ENCODE measurements at places on chromosomes 11 and 22.

- DNase-seq = peak; percentile 64
These were observed 21.7 kb upstream of the NRGN start for GRCh38 chr11:124717786-124718651.

DNA sequence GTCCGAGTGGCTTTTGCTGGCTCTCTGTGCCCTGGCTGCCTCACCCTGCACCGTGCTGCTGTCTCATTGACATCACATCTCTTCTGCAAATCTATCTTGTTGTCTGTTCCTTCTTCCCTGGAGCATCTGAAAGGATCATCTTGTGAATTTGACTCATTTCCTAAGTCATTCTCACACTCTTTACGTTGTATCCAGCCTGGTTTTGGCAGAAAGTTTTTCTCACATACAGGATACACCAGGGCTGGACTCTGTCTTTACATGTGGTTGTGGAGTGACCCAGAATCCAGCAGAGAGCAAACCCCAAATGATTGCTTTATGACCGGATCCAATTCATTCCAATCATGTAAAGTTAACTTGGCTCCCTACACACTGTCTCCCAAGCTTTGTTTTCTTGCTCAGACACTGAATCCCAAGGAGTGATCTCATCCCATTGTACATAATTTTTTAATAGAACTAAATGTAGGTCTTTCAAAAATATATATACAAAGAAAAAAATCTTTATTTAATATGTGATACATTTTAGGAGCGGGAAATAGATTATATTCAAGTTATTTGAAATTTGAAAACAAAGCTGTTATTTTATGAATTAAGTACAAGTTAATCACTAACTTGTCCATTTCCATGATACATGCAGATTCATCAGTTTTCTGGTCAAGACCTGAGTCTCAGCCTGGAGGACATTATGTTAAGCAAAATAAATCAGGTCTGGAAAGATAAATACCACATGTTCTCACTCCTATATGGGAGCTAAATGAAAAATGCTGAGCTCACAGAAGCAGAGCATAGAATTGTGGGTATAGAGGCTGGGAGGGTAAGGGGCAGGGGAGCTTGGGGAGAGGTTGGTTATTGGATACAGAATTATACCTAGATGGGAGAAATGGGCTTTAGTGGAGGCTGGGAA lies 2.9 kb upstream of the RFPL1 start:
- DNase-seq = no peak

DNA sequence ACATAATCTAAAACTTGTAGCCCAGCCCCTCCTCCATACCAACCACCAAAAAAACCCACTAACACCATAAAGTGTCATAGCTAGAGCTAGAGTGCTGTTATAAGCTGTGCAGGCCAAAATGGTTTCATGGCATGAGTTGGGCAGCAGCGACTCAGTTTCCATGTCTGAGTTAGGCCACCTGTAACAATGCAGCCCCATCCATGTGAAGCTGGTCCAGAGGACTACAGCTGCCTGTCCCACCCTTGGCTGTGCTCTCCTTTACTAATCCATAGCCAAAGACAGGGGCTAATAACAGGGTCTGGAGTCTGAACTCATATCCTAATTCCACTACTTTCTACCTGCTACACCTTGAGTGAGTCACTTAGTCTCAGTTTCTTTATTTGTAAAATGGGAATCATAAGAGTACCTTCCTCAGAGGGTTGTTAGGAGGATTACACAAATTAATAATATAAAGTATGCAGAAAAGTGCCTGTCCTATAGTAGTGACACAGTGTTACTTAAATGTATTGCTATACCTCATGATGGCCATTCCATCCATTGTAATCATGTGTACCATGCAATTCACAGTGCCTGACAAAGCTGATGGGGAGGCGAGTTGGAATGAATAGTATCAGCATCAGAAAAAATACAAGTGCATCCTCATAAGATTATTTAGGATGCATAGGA lies 20.6 kb downstream of the KCNQ1OT1 start:
- DNase-seq = no peak

- no peak for DNase-seq
These were observed 15.6 kb downstream of the ARAP1 start for GRCh38 chr11:72736452-72737069.

- peak; percentile 71 for DNase-seq
These were observed 170.3 kb upstream of the ZBED5 start for GRCh38 chr11:11028017-11028692.

DNA sequence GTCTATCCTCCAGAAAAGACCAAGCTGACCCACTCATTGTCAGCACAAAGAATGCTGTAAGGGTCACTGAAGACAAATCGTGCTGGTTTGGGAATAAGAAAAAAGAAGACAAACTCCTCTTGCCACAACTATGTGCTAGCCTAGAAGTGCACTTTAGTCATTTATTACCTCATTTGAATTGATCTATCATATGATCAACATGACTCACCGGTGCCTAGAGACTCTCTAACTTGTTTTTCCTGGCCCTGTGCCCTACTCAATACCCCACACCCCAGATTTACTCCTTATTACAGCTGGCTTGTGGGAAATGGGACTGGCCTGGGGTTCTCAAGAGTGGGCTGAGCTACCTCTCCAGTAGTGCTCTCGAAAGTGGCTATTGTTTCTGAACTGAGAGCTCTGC lies 35.9 kb upstream of the HORMAD2 start:
- DNase-seq = no peak

GRCh38 chr22:29245626-29246385 lies 22.0 kb downstream of the RHBDD3 start:
- DNase-seq = peak; percentile 93

DNA sequence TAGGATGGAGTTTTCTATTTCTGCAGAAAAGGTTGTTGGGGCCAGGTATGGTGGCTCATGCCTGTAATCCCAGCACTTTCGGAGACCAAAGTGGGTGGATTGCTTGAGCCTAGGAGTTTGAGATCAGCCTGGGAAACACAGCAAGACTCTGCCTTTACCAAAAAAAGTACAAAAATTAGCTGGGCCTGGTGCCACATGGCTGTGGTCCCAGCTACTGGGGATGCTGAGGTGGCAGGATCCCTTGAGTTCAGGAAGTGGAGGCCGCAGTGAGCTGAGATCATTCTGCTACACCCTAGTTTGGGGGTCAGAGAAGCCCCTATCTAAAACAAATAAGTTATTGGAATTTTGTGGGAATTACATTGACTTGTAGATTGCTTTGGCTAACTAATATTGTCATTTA lies 71.7 kb downstream of the FDX1 start:
- DNase-seq = no peak

DNA sequence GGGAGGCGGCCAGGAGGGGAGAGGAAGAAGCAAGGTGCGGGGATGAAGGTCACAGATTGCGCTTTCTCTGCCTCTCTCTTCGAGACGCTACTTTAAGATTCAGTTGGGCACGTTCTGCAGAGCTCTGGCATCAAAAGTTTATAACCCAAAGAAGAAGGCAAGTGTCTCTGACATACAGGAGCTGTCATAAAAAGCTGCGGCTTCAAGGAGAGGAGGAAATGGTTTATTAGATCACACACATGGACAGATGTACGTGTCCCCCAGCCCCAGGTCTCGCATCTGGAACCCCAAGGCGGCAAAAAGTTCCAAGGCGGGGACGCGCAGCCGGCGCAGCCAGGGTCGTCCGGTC lies 589.0 kb downstream of the OPCML start:
- no peak for DNase-seq

DNA sequence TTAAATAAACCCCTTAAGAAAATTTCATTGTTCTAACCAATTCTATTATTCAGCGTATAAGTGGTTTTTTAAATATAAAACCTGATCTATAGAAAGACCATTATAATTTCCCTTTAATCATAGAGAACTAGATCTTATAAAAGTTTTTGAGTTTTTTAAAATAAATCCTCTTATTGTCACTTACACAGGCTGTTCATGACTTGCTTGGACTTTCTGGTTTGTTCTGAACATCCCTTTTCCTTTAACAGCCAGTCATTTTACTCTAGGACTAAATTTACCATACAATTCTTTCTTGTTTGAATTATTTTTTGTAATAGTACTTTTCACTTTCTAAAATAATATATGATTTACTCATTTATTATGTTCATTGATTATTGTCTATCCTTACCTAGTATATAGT lies 4.7 kb downstream of the NXPE2 start:
- DNase-seq = no peak

DNA sequence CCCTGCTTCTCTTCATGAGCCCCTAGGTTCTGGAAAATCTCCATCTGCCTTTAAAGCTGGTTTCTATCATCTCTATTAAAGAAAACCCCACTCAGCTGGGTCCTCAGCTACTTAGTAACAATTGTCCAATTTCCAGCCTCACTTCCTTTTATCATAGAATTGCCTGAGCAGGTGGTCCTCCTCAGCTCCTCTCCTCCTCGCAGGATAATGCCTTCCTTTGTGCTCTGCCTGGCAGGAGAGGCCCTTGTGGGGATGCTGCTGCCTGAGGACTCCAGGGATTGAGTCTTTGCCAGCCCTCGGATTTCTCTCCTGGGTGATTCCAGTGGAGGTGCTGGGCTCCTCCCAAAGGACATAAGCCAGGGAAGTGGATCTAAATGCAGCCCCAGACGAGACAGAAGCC lies 448.3 kb downstream of the INSC start:
- no peak for DNase-seq

DNA sequence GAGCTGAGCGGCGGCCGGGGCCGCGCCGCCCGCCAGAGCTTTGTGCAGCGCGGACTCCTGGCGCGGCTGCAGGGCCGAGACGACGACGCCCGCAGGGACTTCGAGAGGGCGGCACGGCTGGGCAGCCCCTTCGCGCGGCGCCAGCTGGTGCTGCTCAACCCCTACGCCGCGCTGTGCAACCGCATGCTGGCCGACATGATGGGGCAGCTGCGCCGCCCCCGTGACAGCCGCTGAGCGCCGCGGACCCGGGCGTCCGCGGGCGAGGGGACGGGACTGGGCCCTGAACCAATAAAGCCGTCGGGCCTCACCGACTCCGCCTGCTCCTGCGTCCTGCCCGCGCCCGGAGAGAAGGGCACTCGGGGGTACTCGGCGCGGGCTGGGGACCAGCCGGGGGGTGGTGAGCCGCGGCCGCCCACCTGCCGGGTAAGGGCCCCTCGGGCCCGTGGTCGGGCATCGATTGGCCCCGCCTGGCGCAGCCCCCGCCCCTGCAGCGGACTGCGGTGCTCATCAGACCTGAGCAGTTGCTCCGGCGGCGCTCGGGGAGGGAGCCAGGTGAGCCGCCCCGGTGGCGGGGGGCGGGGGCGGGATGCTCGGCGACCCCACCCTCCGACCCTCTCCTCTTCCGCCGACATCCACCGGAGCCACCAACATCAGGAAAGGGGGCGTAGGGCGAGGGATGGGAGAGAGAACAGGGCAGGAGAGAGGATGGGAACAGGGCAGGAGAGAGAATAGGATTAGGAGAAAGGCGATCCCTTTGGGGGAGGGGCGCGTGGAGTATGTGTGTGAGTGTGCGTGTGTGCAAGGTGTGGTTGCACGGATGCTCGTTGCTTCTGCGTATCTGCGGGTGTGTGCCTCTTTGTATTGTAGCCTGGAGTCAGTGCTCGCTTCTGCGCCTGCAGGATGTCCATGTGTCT lies at the start of gene TMEM25:
TSS of gene TMEM25 (plus strand) at position 510 of the 914 bp plus-strand sequence. CDS start 610 bp downstream, outside the sequence.
- DNase-seq = peak; percentile 84

DNA sequence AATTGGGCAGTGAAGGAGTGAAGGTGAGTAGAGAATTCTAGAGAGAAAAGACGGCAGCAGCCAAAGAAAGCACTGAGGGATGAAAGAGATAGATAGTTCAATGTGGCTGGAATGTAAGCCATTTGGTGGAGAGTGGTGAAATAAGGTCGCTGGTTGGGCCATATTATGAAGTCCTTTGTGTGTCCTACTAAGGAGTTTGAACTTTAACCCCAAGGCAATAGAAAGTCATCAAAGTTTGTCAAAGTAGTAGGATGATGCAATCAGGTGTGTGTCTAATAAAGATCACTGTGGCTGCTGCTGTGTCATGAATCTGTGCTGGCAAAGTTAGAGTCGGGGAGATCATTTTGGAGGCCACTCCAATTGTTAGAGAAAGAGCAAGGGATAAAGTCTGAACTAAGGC lies 18.7 kb downstream of the RNF121 start:
- DNase-seq = no peak

GRCh38 chr11:44774731-44775130 lies 48.0 kb downstream of the TSPAN18 start:
- DNase-seq = no peak

DNA sequence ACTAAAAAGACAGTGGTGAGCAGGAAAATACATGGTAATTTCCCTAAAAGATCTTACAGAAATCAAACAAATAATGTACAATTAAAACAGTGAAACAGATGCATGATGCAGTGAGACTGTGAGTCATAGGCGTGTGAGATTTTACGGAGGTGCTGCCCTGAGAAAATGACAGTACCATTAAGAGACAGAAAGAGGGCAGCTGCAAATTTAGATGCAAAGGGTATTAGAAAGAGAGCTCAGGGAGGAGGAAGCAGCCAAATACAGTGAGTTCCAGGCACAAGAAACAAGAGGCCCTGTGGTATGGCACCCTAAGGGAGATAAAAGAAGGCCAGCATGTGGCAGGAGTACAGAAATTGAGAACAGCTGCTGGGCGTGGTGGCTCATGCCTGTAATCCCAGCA lies 88.5 kb upstream of the FIBIN start:
- DNase-seq = no peak

DNA sequence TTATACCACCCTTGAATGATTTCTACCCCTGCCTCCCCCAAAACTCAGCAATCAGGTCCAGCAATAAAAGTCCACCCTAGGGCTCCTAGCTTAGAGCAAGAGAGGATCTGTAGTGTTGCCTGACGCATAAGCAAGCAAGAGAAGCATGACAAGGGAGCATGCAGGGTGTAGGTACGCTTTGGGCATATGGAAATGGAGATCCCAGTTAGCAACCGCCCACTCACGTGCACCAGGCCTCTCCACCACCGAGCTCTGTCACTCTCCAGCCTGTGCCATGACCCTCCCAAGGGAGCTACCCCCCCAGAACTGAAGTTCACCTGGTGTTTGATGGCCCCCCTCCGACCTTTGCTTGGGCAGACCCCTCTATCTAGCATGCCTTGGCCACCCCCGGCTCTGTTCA lies 39.4 kb downstream of the SERPINH1 start:
- DNase-seq = no peak

DNA sequence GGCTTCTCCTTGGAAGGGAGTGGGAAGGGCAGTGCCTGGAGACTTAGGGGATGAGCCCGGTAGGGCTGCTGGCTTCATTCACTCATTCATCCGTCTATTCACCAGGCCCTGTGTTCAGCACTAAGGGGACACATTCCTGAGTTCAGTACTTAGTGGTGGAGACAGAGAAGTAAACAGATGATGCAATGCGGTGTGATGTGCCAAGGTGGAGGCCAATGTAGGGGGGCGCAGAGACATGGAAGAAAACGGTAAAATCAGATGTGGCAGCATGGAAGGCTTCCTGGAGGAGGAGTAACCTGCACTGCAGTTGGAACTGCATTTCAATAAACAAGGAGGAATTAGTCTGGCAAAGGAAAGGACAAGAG lies 21.3 kb downstream of the GRIK4 start:
- no peak for DNase-seq

All from HEK293T (cell line).